WERI-Rb-1 (cell line): ENCODE measurements at places on chromosomes 3 and 15.

DNA sequence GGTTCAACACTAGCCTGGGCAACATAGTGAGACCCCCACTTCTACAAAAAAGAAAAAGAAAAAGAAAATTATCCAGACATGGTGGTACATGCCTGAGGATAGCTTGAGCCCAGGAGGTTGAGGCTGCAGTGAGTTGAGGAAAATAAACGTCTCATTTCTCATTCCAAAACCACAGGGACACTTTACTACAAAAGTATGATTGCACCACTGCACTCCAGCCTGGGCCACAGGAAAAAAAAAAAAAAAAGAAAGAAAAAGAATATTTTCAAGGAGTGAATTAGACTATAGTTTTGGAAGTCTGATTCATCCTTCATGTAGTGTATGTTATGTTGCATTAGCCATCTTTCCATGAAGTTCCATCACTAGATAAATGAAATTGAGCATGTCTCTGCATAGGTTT is 149.5 kb upstream of the THBS1 start:
- no peak for DNase-seq

GRCh38 chr3:189249987-189250386 is 78.2 kb downstream of the TPRG1 start:
- DNase-seq = no peak

GRCh38 chr3:33803252-33803651 is 4.8 kb downstream of the PDCD6IP start:
- DNase-seq = no peak

- DNase-seq = no peak
Observed at GRCh38 chr3:33840179-33840578, 41.7 kb downstream of the PDCD6IP start.
